ENCODE measurements at places on chromosomes 7 and 10.

- DNase-seq: no peak
These were observed 4.8 kb downstream of the FBH1 start for GRCh38 chr10:5894873-5895272.

DNA sequence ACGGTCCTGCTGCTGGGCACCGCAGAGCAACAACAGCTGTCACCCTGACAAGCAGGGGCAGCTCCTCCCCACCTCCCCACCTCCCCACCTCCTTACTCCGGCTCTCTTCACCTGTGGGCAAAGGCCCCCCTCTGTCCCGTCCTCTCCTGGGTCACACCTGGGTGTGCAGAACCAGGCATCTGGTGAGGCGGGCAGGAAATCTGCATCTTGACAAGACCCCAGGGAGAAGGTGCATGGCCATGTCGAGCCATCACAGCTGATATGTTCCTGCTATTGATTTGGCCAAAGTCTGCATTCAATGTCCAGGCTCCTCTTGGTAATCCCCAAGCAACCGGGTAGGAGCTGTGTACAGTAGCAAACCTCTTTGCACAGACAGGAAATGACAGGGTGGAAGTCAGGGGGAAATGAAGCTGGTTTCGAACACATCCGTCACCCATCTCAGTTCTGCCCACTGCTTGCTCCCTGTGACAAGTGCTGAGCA lies 554.2 kb downstream of the DNAJB6 start:
- DNase-seq: no peak

GRCh38 chr10:33180390-33180789 lies 154.1 kb downstream of the NRP1 start:
- DNase-seq: no peak

- DNase-seq: no peak
These were observed at the start of gene CPVL for GRCh38 chr7:29146057-29146706. TSS of gene CPVL (minus strand) at chr7:29146537. CDS start at chr7:29121061, 25,476 bp downstream.

DNA sequence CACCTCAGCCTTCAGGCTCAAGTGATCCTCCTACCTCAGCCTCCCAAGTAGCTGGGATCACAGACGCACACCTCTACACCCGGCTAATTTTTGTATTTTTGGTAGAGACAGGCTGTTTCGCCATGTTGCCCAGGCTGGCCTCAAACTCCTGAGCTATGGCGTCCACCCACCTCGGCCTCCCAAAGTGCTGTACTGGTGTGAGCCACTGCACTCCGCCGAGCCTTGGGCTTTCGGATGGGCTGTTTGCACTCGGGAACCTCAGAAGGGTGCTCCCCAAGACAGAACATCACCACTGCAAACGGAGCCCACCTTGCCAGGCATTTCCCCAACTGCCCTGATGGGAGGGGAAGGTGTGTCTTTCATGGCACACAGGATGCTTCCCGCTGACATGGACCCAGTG lies 27.3 kb downstream of the TMEM120A start:
- no peak for DNase-seq

- no peak for DNase-seq
These were observed 359.5 kb upstream of the NPSR1 start for GRCh38 chr7:34298492-34299013.

- DNase-seq: no peak
These were observed 56.9 kb downstream of the IFIT5 start for GRCh38 chr10:89471110-89471809.

GRCh38 chr7:129189661-129190310 lies 1.4 kb downstream of the SMO start:
- no peak for DNase-seq

DNA sequence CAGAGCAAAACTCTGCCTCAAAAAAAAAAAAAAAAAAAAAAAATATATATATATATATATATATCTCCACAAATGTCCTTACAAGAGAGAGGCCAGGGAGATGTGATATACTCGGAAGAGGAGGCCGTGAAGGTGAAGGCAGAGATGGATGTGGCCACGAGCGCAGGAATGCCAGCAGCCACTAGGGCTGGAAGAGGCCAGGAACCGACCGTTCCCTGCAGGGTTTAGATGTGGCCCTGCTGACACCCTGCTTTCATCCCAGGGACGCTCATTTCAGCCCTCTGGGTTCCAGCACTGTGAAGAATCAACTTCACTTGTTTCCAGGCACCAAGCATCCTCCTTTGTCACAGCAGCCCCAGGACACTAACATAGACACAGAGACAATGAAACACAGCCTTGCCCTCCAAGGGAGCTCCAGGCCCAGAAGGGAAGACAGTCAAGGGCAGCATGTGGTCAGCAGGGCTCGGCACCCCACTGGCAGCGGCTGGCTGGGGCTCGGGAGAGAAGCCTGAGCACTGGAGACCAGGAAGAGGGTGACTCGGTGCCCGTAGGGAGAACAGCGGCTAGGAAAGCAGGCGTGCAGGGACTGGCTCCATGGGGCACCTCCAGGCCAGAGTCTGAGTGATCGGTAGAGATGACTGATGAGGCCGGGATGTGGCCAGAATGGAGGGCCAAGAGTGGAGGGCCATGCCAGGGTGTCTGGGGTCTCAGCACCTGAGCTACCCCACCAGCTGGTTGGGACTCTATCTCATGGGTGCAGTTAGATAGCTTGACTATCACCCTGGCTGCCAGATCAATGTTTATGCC lies 7.6 kb downstream of the WDR86 start:
- no peak for DNase-seq
